ENCODE measurements at places on chromosomes 5 and 9.

DNA sequence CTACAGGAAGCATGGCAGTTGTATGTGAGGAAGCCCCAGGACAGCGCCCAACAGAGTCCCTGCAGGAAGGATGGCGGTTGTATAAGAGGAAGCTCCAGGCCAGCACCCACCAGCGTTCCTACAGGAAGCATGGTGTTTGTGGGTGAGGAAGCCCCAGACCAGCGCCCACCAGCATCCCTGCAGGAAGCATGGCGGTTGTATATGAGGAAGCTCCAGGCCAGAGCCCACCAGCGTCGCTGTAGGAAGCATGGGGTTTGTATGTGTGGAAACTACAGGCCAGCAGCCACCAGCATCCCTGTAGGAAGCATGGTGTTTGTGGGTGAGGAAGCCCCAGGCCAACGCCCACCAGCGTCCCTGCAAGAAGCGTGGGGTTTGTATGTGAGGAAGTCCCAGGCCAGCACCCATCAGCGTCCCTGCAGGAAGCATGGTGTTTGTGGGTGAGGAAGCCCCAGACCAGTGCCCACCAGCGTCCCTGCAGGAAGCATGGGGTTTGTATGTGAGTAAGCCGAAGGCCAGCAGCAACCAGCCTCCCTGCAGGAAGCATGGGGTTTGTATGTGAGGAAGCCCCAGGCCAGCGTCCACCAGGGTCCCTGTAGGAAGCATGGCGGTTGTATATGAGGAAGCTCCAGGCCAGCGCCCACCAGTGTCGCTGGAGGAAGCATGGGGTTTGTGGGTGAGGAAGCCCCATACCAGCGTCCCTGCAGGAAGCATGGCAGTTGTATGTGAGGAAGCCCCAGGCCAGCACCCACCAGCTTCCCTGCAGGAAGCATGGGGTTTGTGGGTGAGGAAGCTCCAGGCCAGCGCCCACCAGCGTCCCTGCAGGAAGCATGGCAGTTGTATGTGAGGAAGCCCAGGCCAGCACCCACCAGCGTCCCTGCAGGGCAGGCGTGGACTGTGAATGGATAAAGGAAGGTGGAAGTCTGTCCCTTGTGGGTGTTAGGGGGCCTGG is 79.0 kb downstream of the DAP start:
- no peak for DNase-seq

- no peak for DNase-seq
Observed at GRCh38 chr5:16736158-16736995, 119.6 kb upstream of the RETREG1 start.

DNA sequence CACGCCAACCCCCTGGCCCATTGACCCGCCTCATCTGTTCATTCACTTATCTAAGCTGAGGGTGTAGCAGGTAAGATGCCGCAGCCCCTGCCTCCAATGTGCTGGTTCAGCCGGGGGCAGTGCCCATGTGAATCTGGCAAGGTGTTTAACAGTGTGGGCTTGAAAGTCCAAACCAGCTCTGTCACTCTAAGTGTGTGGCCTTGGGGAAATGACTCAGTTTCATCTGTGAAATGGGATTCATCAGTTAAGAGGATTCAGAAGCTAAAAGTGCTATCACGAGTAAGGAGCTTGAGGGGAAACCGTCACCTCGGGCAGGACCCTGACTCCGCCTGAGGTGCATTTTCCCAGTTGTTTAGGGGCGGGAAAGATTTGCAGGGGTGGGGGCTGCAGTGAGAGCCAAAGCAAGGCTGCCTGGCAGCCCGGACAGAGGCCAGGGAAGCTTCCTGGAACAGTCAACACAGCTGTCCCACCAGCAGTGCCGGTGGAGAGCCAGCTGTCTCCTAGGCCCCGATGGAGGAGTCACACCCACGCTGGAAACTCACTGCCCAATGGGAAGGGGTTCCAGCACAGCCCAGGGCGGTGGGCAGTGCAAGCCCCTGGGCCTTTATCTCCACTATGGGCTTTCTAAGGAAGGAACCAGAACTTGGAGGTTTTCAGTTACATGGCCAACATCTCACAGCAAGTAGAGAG is 9.7 kb upstream of the URM1 start:
- no peak for DNase-seq

DNA sequence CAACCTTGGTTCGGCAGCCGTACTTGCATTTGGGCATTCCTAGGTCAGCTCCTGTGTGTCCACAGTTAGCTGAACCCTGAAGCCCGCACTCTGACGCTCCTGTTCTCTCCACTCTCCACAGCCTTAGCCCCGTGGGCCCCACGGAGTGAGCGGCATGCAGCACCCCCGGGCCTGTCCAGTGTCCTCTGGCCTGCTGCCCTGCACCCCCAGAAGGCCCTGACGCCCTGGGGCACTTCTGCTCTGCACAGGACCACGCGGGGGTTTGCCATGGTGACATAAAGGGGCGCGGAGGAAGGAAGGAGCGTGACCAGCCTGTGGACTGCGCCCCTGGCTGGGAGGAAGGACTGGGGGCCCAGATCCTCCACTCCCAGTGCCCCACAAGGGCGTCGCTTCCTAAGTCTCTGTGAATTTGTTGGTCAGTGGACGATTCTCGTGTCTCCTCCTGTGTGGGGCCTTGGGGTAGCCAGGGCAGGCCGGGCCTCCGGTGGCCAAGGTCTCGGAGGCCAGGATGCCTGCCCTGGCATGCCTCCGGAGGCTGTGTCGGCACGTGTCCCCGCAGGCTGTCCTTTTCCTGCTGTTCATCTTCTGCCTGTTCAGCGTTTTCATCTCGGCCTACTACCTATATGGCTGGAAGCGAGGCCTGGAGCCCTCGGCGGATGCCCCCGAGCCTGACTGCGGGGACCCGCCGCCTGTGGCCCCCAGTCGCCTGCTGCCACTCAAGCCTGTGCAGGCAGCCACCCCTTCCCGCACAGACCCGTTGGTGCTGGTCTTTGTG is 13.0 kb downstream of the NDST1 start:
- no peak for DNase-seq

DNA sequence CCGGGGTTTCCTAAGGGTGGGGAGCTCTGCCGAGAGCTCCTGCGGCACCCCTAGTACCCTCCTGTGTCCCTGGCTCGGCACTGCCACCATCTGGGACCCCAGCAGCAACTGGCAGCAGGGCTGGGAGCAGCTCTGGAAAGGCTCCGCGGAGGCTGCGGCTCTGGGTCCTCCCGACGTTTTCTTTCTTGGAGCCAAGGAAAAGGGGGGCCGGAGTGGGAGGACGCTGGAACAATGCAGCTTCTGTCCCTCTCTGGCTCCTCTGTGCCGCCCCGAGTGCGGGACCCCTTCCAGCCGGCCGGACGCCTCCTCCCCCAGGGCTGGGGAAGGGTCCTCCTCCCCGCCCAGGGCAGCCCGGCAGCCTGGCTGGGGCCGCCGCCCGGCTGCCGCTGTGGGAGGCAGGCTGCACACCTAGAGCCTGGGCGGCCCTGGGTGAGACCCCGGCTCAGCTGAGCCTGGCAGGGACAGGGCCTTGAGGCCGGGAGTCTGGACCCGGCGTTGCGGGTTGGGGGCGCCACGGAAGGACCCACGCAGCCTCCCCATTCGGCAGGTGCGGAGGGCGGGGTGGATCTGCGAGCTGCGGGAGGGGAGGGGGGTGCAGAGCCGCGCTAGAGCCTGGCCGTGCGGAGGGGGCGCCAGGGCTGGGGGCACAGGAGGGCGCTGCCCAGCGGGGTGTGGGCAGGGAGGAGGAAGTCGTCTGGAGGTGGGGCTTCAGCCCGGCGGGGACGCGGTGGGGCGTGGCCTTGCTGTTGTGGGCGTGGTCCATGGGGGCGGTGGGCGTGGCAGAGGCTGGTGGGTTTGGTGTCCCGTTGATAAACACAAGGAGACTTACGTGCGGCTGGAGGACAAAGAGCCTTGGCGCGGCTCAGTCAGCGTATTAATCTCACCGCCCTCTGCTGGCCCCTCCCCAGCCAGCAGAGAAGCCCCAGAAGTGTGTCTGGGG is 15.1 kb downstream of the GPSM1 start:
- DNase-seq, result peak; percentile 43

- no peak for DNase-seq
Observed at GRCh38 chr5:9239626-9240025, 306.2 kb downstream of the SEMA5A start.

- DNase-seq, result no peak
Observed at GRCh38 chr5:179776411-179776938, 17.3 kb upstream of the LTC4S start.
